ENCODE measurements at places on chromosomes 2 and 18.

GRCh38 chr18:63318889-63319382 lies 633 bp downstream of the BCL2 start:
- DNase-seq: no peak

- no peak for DNase-seq
These were observed 91.2 kb upstream of the RANBP2 start for GRCh38 chr2:108627911-108628567.

DNA sequence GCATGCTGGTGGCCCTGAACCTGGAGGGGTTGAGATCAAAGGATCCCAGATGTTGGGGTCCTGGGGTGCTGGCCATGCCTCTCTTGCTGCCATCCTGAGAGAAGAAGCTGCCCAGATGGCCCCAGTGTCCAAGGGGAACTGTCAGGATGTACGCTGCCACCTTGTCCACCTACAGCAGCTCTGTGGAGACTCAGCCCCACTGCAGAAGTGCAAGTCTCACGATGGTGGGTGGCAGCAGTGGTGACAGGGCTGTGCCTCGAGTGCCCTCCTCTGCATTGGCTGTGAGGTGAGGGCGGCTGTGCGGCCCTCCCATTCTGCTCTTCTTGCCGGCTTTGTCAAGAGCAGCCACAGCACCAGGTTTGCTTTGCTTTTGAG lies 24.7 kb downstream of the ODC1 start:
- DNase-seq: no peak

GRCh38 chr18:25921677-25922421 lies 168.6 kb downstream of the SS18 start:
- DNase-seq: no peak

DNA sequence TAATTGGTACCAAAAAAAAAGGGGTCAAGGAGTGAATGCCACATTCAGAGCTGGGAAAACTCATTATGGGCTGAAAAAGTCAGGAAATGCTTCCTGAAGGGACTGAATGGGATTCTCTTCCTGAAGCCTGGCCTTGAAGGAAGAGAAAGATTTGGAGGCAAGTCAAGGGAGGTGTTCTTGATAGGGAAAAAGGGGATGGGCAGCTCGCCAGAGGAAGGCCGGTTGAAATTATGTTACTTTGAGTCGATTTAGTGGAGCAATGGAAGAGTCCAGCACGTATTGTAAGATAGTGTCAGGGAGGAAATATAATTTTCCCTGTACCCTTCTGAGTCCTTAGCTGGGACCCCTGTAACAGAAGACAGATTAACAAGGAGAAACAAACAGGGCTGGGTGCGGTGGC lies 115.3 kb upstream of the STPG4 start:
- DNase-seq: no peak

DNA sequence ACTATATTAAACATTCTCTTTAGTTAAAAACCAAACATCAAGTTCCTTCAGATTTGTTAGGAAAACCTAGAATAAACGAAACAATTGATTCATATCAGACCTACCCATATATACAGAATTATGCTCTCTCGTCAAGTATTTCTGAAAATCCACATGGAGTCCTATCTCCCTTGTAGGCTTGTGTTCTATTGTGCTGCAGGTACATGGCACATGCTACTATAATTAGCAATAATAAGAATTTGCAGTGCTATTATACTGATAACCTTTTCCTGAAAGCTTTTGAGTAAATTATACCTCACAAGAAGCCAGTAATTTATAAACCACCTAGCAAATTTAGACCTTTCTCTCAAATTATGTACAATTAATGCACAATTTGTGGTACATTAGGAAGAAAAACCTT lies 158.6 kb upstream of the STK17B start:
- no peak for DNase-seq

DNA sequence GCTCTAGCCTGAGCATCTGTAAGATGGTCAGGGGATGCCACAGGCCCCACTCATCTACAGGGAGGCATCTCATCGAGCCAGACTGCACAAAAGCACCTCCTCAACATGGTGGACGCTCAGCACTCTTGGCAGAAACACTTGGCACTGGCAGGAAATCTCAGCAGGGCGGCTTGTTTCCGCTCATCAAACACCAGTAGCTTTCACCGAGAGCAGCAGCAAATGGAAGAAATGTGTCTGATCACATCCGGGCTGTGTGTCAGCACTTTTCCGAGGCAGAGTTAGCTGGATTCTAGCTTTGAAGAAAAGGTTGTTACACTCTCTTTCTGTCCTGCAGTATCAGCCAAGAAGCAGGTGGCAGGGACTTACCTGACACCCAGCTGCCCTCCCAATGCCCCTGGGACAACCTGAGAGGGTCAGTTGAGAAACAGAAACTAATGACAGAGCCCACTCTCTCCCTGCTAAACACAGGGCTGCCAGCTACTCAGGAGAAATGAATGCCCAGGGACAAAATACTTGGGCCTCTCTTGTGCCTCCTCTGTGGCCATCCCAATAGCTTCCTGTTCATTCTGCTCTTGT lies 68.9 kb upstream of the FZD7 start:
- DNase-seq: no peak

DNA sequence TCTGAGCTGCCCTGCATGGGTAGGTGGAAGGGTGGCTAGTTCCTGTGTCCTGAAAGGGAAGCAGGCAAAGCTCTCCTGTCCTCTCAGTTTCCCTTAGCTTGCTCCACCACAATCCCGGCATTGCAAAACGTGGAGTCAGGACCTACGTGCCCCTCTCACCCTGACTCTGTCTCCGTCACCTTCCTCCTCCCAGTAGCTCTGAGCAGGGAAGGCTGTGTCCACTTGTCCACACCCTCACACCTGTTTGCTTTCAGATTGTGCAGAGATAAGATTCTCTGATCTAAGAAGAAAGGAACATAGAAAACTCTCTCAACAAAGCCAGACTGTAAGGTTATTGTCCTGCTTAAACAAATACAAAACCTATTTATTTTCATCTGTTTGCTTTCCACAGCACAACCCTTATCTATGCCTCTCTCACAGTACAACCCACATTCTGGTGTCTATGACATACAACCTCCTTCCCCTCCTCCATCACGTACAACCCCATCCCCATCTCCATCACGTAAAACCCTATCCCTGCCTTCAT lies 79.0 kb downstream of the ALPK2 start:
- no peak for DNase-seq

DNA sequence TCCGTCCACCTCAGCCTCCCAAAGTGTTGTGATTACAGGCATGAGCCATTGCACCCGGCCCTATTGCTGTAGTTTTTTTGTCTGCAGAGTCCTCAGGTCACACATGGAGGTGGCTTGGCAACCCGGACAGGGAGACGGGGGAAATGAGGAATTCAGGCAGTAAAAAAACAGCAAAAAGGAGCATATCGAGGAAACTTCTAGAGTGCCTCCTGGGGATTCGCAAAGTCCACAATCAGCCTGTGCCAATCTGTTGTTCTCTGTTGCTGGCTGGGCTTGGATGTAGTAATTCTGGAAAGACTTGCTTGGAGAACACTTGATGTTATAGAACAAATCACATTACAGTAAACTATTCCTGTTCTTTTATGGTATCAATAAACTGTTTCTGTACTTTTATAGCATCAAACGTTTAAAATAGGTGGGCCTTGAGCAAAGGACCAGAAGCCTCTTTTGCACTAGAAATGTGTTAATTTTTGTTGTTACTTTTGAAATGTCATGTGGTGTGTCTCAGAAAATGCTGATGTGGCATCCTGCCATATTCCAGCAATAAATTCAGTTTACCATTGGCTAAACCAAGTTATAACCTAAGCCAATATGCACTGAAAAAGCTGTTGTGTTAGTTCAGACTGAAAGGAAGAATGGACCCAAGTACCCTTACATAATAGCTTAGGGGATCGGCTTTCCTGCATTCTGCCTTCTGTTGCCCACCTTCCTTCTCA lies 14.4 kb downstream of the ELAC1 start:
- DNase-seq: no peak

GRCh38 chr18:8416212-8417019 lies 192.8 kb upstream of the RAB12 start:
- no peak for DNase-seq

DNA sequence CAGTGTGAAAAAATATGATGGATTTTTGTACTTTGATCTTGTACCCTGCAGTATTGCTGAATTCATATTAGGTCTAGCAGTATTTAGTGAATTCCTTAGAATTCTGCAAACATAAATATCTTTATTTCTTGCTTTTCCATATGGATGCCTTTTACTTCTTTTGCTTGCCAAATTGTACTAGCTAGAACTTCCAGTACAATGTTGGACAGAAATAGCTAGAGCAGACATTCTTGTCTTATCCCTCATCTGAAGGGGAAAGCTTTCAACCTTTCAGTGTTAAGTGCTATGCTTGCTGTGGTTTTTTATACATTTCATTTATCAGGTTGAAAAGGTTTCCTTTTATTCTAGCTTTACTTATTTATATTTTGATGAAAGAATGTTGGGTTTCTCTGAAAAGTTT lies 1321.9 kb upstream of the CHAC2 start:
- DNase-seq: no peak

GRCh38 chr18:33836564-33836963 lies 258.5 kb downstream of the ASXL3 start:
- DNase-seq: no peak

All from GM04503 (cell line).